Posterior vena cava (tissue), 2 donors: ENCODE measurements at places on chromosomes 2 and 18. TPM values are rescaled to one million over a fixed set of nuclear protein-coding genes. Genes with fewer than 3 reads are reported as not detected.

The DYSF gene
- 42.1 TPM for total RNA-seq

The ERBB4 gene
- 3.2 TPM for total RNA-seq

The PDE11A gene
- total RNA-seq = 1.1 TPM

- DNase-seq = no peak
These were observed 145.3 kb upstream of the AQP4 start for GRCh38 chr18:27010784-27011183.

DNA sequence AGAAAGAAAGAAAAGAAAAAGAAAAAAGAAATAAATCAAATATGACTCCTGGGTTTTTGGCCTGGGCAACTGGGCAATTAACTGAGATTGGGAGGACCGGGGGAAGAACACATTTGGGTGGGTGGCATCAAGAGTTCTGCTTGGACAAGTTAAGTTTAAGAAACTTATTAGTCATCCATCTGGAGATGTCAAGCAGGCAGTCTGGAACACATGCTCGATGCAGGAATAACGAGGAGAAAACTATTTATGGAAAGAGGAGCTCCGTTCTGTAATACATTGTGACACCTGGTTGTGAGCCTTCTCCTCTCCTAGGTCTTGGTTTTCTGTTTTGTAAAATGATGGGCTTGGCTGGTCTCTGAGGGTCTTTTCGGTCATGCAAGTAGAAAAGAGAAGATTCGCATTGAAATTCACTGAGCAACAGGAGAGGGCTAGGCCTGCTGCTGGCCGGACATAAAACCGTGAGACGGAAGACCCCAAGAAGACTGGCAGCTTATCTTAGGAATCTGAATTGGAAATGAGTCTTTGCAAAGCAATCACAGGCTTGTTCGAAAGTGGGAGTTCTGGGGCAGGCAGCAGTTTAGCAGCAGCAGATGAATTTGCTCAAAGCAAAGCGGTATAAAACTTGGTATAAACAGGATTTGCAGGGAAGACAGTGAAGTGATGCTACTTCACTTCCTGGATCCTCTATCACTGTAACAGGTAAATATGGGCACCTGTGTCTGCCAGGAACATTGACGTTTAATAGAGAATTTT, 51.4 kb downstream of the E2F6 start:
- no peak for DNase-seq

DNA sequence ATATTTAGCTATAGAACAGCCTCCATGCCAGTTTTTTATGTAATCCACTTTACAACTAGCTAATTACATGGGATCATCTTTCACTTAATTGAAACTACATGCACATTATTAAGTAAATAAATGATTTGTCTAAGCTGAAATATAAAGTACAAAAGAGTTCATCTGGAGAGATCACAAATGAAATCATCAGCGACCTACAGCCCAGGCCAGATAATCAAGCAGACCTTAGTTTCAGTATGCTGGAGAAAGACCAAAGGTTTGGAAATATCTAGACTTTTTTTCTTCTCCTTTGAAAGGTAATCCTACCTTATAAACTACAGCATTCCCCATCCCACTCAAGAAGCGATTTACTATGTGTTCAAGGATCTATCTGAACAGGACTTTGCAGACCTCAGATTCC, 26.5 kb downstream of the FIGN start:
- DNase-seq = no peak

DNA sequence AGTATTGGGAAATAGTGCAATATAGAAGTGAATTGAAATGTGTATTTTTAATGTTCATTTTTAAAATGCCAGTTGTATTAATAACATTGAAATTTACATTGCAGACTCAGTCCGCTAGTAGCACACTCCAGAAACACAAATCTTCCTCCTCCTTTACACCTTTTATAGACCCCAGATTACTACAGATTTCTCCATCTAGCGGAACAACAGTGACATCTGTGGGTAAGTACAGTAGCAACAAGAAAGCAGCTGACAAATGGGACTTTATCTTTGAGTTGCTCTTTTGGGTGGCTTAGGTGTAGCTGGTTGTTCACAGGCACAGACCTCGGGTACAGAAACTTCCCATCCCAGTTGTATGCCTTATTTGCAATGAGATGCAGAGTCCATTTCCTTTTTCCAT, 118.2 kb upstream of the IL1R2 start:
- no peak for DNase-seq

DNA sequence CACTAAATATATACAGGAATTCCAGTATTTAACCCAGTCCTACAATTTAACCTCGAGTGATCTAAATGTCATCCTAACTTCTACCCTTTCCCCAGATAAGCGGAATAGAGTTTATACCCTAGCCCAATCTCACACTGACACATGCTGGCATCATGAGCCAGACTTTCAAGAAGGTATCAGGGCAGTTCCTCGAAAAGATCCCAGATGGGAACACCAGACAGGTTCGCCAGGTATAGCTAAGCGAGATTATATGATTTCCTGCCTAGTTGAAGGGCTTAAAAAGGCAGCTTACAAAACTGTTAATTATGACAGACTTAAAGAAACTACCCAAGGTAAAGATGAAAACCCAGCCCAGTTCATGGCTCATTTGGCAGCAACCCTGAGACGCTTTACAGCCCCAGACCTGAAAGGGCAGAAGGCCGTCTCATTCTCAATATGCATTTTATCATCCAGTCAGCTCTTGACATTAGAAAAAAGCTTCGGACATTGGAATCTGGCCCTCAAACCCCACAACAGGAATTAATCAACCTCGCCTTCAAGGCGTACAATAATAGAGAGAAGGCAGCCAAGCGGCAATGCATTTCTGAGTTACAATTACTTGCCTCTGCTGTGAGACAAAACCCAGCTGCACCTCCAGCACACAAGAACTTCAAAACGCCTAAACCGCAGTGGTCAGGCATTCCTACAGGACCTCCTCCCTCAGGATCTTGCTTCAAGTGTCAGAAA, 668.2 kb upstream of the PKDCC start:
- DNase-seq = no peak

- no peak for DNase-seq
These were observed 41.4 kb upstream of the TMEFF2 start for GRCh38 chr2:192236136-192236535.

DNA sequence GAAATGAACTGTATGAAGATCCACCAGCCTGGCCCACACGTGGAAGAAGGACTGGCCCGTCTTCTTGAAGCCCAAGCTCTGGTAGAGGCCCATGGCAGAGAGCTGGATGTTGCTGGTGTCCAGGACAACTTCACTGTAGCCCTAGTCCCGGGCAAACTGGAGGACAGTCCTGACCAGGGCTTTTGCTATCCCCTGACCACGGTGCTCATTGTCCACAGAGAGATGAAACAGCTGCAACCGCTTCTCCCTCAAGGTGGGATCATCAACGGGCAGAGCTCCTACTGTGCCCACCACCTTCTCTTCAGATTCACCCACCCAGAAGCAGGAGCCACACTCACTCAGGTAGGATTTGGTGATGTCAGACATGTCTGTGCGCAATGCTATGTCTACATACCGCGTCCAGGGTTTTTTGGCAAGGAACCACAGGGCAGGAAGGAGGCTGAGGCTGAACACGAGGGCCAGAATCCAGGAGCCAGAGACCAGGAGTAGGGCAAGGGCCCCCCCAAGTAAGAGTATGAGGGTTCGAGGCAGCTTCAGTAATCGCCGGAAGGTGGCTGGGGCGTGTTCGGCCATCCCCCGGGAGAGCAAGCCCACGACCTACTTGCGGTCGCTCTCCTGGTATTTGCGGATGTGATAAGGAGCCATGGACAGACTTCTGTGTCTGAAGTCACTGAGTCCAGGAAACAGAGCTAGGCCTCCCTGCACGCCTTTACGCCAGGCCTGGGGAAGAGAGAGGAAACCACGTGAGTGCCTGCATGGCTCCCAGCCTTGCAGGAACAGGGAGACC, 36.3 kb downstream of the TPRKB start:
- DNase-seq = no peak

- no peak for DNase-seq
These were observed 139.7 kb downstream of the BCL11A start for GRCh38 chr2:60413814-60414168.

GRCh38 chr2:230234845-230235244, 9.3 kb downstream of the SP140 start:
- DNase-seq = no peak
